ENCODE measurements at places on chromosomes 4 and X.

DNA sequence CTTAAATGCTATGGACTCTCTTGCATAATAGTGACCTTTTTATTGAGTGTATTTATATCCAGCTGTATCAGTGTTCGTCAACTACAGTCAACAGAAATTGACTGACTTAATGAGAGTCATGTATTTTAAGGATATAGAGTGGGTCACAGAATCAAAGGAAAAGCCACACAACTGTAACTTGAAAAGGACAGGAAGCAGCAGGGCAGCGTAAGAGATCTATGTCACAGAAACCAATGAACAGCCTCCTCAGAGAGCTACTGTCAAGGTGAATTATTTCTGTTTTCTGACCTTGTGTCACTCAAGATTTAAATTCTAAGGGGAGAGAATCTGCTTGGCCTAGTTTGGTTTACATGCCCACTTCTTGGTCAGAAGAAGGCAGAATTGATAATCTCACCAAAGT, 94.1 kb upstream of the FRAS1 start:
- no peak for DNase-seq

GRCh38 chr4:107269175-107269574, 233.1 kb upstream of the DKK2 start:
- DNase-seq = no peak

GRCh38 chr4:24287096-24287495, 297.3 kb downstream of the DHX15 start:
- DNase-seq = no peak

GRCh38 chr4:170106900-170107299, 17.1 kb upstream of the AADAT start:
- DNase-seq = no peak

DNA sequence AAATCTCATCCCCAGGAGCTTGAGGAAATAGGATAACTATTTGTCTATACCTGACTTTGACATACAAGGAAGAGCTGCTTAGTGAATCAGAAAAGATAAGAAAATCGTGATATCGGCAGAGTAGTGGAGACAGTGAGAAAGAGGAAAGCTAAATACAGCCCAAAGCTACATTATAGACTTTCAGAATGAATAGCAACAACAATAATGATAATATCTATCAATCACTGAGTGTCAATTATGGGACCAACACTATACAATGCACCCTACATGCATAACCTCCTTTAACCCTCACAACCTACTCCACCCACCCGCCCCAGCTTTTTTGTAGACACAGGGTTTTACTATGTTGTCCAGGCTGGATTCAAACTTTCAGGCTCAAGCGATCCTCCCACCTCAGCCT, 205.1 kb downstream of the PPP3CA start:
- no peak for DNase-seq
